ENCODE measurements at places on chromosomes 6 and 20.

DNA sequence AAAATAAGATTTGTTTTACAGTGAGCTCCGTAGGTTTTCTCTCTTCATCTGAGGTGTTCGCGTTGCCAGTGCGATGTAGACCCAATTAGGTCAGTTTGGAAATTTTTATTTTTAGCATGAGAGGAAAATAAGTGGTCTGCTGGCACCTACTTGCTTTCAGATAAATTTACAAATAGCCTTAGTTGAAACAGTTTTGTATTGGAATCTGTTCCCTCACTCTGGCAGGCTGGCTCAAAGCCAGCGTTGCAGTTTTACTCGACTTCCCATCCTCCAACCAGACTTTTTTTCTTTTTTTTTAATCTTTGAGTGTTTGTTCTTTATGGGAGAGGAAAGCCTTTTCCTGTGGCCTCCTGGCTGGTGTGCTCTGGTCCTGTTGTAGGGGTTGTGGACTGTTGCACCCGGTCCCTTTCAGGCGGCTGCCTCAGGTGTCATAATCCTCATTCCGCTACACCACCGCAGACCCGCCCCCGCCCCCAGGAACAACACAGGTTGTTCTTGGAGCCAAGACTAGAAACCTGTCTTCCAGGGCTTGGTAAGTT lies 46.7 kb downstream of the TIAM2 start:
- DNase-seq, result no peak

DNA sequence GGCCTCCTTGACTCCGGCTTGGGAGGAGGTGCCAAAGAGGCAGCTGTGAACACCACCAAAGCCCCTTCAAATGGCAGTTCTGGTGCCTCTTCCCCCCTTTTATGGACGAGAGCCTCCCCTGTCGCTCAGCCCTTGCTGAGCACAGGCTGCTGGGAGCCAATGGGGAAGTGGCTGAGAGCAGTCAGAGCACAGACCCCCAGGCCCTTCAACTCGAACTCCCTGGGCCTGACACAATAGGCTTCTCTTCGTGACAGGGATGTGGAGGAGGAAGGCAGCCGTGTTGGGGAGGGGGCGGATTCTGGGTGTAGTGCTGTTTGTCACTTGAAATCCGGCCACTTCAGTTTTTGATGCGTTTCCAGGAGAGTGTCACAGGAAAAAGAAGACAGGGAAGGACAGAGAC lies at the start of gene PDYN:
PDYN (minus strand) TSS at position 73 of the 400 bp plus-strand sequence. CDS start 10,974 bp downstream, outside the sequence.
- no peak for DNase-seq

DNA sequence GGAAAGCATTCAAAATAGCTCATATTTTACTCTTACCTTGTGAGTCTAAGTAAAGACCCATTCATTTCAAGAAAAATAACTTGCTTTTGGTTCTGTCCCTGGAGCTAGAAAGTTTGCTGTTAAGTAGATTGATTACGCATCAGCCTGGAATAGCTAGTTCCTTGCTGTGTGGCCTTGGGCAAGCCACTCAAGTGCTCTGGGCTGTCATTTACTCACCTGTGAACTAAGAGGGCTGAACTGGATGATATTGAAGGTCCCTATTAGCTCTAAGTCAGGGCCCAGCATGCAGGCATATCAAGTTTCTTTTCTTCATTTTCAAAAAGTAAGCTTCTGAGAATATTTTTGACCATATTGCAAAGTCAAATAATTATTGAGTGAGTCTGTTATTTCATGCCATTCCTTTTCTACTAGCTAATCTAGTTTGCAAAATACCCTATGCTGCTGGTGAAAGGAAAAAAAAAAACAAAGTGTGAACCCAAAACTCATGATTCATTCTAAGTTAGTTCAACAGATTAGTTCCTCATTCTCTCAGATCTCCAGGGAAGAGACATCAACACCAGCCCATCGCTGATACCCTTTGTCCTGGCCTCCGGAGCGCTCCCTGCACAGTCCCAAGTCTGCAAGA lies 106.5 kb upstream of the GMDS start:
- DNase-seq, result no peak

DNA sequence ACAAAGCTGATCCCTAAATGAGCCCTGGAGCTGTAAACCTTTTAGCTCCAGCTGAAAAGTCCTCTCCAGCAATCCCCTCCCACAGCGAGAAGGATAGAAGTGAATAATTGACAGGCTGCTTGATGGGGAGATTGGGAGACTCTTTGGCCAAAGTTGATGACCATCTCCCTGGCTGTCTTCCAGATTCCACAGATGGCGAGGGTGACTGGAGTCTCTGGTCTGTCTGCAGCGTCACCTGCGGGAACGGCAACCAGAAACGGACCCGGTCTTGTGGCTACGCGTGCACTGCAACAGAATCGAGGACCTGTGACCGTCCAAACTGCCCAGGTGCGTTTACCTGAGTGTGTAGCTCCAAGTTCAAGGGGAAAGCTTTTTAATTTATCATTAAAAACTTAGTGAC lies 67.3 kb downstream of the ISM1 start:
- no peak for DNase-seq

- no peak for DNase-seq
These were observed 121.6 kb upstream of the GJE1 start for GRCh38 chr6:142011156-142011555.

- peak; percentile 69 for DNase-seq
These were observed 74.2 kb downstream of the CD164 start for GRCh38 chr6:109308018-109308492.

DNA sequence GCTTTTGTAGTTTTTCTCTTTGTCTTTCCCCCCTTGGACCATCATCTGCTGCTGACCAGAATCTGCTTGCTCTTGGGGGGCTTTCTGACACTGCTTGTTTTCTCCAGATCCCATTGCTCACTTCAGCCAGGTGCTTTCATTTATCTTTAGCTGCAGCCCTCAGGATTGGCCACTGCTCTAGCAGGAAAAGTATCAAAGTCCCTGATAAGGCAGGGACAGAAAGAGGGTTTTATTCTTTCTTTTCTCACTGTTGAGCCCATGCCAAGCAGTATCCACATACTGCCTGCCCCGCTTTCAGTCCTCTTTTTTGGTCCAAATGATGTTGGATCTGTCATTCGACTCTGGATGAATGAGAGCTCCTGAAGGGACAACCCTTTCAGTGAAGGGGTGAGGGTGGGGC lies 141.4 kb downstream of the DNAH8 start:
- no peak for DNase-seq

DNA sequence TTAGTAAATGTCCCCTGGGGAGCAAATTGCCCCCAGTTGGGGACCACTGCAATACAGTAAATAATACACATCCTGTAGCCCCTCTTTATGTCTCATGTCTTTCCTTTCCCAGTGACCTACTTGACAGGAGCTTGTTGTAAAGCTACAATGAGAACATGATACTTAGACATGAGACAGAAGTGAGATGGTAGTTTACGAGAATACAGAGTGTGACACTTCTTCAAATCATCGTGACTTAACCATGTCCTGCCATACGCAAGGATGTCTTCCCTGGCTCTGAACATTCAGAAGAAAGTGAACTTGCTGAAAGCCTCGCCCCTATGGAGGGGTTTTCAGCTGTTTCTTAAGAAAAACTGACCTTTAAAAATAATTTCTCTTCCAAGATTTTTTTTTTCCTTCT lies 101.0 kb upstream of the SPACA1 start:
- DNase-seq, result no peak

DNA sequence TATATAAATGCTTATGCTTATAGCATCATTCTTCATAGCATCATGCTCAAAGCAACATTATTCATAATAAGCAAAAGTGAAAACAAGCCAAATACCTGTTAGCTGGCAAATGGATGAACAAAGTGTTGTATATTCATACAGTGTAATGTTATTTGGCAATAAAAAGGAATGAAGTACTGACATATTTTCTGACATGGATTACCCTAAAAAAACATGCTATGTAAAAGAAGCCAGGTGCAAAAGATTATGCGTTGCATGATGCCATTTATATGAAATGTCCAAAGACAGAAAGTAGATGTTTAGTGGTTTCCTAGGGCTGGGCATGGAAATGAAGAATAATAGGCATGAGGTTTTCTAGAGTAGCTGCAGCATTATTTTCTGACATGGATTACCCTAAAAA lies 77.1 kb downstream of the GFRA4 start:
- DNase-seq, result no peak
